ENCODE measurements at places on chromosomes 7 and 10. TPM values are rescaled to one million over a fixed set of nuclear protein-coding genes. Genes with fewer than 3 reads are reported as not detected.

The BTBD16 gene
- not detected for total RNA-seq

The NDUFB2 gene
- 682 TPM for total RNA-seq

GRCh38 chr10:110458266-110458920 lies 39.3 kb upstream of the DUSP5 start:
- peak; percentile 27 for DNase-seq

GRCh38 chr10:133088179-133088955 lies 643 bp downstream of the ADGRA1 start:
- DNase-seq, result no peak

DNA sequence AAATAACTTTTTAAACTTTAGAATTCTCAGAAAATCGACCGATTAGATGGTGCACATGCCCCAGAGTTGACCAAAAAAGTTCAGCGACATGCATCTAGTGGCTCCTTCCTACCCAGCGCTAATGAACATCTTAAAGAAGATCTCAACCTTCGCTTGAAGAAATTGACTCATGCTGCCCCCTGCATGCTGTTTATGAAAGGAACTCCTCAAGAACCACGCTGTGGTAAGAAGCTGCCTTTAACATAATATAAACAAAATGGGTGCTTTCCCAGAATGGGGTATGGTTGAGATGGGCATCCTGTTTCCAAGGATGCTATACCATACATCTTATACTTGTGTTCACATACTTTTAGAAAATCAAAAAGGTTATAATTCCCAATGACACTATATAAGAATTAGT lies 24.6 kb downstream of the GLRX3 start:
- no peak for DNase-seq

GRCh38 chr10:101260764-101261481 lies 31.7 kb upstream of the LBX1 start:
- DNase-seq, result no peak

DNA sequence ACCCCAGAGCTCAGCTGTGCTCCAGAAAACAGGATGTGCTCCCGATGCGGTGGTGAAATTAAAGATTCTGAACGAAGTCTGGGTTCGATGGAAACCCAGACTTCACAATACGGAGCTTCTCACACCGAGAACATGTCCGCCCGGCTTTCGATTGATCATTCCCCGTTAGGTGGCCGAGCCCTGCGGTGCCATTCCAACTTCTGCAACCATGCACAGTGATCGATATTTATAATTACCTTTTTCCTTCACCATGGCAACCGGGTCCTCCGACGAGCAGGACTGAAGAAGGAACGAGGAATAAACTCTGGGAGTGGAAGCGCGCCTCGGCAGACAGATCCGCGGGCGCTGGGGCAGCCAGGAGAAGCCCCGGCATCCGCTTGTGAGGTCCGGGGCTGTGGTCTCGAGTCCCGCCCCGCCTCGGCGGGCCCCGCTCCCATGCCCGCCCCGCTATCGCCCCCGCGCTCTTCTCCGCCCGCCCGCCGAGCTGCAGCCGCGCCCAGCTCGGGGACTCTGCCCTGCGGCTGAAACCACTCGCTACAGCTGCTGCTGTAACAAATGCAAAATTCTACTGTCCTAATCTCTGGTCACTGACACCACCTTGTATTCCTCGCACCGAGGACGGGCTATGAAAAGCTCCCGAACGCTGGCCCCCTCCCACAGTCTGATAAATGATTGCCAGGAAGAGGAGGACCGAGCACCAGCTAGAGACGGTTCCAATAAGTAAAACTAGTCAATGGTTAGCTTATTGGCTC lies 26.2 kb downstream of the ABLIM1 start:
- peak; percentile 56 for DNase-seq

Data from left ventricle myocardium inferior (tissue), 1 donor.